LHCN-M2 (cell line): ENCODE measurements at places on chromosomes 2 and 18.
A peak's percentile ranks its signal among the peaks of the same experiment; 100 is the strongest.

DNA sequence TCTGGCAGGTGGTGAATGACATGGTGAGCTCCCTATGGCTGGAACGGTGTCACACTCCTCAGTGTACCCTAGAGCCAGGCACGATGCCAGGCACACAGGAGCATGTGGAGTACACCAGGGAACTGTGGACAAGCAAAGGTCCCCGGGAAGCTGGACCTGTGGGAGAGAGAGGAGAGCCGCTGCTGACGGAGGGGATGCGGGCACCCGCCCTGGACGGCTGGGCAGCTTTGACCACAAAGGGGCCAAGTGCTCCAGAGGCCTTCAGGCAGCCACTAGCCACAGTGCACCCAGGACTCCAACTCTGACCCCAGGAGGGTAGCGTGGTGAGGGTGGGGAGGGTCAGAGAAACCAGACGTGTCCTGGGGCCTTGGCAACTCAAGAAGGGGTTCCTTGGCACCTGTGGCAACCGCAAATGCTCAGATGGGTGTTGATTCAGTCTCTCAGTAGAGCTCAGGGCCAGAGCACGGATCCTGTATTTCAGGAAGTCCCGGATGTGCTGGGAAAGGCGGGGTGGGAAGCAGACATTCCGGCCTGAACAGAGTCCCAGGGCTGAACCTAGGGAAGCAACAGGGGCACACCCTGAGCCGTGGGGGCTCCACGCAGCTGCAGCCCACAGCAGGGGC lies 2.3 kb upstream of the MAB21L4 start:
- DNase-seq, result no peak

- DNase-seq, result no peak
Observed at GRCh38 chr2:176091329-176092258, 927 bp upstream of the HOXD13 start.

- DNase-seq, result peak; percentile 19
Observed at GRCh38 chr2:146669735-146670134, 1175.1 kb upstream of the ACVR2A start.

GRCh38 chr2:229708335-229708734 lies 6.0 kb downstream of the DNER start:
- DNase-seq, result no peak

DNA sequence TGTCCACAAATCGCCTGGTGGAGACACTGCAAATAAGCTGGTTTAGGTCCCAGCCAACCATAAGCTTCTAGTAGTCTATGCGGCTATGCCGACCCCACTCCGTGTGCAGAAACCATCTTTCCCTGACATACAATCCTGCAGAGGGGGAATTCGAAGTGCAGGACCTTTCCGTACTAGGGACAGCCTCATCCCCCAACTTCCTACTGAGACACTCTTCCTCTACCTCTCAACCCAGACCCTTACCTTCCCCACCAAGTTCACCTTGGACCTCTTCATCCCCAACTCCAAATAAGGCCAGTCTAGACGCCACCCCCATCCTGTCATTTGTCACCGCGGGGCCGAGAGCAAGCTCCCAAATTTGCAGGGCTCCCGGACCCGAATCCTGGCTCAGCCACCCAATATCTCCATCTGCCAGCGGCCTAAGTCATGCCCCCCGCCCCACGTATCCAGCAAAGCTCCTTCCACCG lies 496 bp downstream of the SUCLG1 start:
- DNase-seq, result peak; percentile 9

DNA sequence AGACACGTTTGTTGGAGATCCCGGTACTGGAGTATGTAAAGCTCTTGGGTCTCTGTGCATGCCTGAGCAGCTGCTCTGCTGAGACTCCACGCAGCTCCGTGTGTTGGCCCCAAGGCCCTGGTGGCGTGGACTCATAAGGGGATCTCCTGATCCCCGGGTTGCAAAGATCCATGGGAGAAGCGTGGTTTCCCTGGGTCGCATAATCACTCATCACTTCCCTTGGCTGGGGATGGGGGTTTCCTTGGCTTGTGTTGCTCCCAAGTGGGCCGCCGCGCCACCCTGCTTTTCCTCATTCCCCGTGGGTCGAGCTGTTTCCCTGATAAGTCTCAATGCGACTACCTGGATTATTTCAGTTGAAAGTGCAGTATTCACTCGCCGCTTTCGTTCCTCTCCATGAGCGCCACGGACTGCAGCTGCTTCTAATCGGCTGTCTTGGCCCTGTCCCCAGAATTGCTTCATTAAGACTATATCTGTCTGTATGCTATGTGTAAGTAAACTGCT lies 76.0 kb downstream of the EPC2 start:
- DNase-seq, result no peak

GRCh38 chr2:96093528-96093927 lies 22.8 kb downstream of the ADRA2B start:
- DNase-seq, result no peak

- no peak for DNase-seq
Observed at GRCh38 chr2:20594048-20594750, 56.7 kb downstream of the HS1BP3 start.

DNA sequence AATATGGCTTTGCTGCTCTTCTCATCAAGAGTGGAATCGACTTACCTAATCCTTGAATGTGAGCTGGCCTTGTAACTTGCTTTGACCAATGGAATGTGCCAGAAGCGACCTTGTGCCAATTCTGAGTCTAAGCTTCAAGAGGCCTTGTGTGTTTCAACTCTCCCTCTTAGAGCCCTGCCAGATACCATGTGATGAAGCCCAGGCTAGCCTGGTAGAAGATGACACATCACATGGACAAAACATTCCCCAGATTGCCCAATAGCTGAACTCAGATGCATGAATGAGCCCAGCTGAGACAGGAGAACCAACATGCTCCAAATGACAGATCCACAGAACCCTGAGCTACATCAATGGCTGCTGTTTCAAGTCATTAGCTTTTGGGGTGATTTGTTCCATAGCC lies 4.2 kb upstream of the KLHL14 start:
- DNase-seq, result peak; percentile 3
